ENCODE measurements at places on chromosomes 6 and 20.
A peak's percentile ranks its signal among the peaks of the same experiment; 100 is the strongest.

- DNase-seq = no peak
Measured at GRCh38 chr6:55659304-55659703, 80.3 kb upstream of the HMGCLL1 start.

DNA sequence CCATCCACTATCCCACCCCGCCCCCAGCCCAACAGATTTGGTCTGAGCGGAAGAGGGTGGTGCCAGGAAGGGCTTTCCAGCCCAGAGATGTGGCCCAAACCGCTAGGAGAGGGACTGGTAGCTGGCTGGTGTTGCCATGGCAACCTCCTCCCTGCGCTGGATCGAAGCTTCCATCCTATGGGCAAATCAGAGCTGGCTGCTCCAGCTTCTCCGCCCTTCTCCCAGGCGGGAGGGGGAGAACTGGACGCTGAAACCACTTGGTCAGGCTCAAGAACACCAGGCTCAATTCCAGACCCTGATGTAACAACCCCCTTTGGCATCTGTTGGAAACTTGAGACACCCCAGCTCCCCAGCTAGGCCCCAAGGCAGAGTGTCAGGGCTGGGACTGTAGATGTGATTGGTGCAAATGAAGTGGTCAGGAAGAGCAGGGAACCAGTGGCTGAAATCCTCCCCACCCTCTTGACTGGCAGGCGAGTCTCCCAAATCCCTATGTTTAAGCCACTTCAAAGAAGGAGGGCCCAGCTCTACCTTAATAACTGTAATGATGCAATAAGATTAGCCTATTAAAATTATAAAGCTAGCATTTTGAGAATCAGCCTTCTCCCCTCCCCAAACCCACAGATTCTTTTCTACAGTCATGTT is 4.2 kb downstream of the RIMS4 start:
- DNase-seq = no peak

DNA sequence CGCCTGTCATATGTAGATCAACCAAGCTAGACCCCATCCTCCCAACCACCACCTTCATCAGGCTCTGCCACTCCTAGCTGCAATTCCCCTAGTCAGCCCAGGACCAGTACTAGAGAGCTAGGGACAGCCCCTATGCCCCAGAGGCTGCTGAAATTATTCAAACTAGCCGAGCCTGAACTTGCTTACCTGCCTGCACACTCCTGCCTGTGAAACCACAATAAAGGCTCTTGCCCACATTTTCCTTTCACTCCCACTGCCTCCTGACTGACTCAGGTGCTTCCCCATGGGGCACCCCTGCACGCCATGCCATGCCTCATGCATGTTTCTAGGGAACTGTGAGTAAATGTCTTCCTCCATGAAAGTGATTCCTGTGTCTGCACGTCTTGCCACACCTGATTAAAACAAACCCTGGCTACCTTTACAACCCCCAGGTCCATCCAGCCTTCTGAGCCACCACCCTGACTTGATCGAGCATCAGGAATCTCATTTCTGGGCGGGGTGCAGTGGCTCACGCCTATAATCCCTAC is 66.5 kb upstream of the IER3 start:
- DNase-seq = peak; percentile 39

DNA sequence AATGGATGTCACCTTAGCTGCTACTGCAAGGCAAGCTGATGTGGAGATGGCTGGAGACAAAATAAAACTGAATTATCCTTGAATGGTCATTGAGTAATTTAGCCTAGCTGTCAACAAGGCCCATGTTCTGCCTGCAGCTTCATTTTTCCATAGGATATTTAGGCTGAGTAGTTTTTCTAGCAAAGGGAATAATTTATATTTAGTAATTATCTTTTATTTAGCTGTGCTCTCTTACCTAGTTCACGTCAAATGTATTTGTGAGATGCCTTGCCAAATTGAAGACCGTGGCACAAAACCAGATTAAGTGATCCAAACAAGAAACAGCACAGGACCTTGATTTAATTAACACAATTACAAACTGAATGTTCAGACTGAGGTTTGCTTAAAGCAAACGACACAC is 77.4 kb upstream of the CEP162 start:
- DNase-seq = no peak

- no peak for DNase-seq
Measured at GRCh38 chr20:46948081-46948480, 53.4 kb downstream of the EYA2 start.

- DNase-seq = no peak
Measured at GRCh38 chr6:167764215-167764614, 62.5 kb upstream of the AFDN start.

DNA sequence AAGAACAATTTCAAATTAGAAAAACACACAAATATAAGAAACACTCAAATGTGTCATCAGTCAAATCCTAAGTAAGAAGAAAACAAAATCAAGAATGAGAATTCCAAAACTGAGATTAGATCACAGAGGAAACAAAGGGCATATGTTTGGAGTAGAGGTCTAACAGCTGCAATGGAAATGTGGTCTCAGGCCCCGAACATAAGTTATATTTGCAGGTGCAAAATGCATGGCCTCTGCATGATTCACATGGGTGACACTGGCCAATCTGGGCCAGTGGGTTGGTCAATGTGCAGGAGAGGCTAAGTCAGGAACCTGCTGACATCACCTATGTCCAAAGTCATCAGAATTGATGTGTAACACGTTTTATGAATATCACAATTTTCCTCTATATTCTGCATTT is 108.5 kb upstream of the MAP7 start:
- DNase-seq = no peak

GRCh38 chr6:74611220-74611619 is 594.6 kb downstream of the COL12A1 start:
- no peak for DNase-seq

GRCh38 chr6:116445102-116445501 is 16.1 kb upstream of the CALHM6 start:
- DNase-seq = no peak

DNA sequence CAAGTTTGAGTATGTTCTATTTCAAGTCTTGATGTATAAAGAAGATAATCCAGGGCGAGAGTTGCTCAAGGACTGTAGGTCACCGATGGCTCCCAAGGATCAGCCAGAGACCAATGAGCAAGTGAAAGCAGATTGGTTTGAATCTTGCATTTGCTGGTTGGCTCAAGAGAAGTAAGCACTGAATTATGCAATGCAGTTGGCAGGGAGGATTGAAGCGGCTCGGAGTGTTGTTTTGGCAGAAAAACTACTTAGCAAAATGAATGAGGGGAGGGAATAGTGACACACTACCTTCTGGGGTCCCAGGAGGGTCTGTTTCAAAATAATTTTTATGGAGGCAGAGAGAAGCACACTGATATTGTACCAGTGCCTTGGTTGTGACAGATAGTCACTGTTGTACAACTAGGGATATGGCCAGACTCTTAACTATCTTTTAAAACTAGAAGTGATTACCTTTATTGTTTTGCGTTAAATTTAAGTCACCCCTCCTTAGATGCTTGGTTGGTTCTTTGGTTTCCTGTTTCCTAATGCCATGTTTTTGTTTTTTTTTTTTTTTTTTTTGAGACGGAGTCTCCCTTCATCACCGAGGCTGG is 15.7 kb downstream of the SASH1 start:
- no peak for DNase-seq

DNA sequence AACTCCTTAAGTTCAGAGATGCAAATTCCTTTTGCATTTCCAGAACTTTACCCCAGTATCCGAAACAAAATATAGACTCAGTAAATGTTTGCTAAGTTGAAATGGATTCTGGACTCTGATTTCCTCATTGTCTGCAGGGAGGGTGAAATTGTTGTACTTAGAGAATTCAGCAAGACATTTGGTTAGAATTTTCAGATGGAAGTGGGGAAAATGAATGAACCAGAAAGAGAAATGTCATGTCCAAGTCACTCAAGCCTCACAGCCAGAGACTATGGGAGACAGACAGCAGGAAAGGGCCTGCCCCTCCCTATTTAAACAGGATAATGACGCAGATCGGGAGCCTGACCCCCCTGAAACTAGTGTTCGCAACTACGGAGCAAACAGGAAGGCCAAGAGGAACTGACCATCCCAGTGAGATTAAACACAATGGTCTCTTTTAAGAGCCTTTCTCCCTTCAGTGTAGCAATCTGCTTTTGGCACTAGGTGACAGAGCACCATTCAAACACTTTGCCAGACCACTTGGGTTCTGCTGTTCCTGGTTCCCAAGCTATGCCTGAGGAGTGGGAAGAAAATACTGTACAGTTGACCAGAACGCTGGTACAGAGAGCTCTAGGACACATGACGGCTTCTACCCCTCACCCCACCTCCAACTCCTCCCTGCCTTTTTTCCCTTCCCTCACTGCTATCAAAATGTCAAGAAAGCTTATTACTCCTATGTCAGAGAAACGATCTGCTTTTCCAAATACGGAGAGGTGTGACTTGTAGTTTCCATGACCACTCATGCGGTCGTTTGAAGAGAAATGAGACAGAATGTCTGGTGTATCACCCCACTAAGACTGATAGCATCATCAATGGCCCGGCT is 13.7 kb downstream of the NEDD9 start:
- DNase-seq = no peak

GRCh38 chr6:139250296-139251044 is 41.3 kb downstream of the TXLNB start:
- DNase-seq = peak; percentile 74

- no peak for DNase-seq
Measured at GRCh38 chr6:118877806-118878205, 16.1 kb upstream of the ASF1A start.

GRCh38 chr20:61533231-61533631 is 281.2 kb downstream of the CDH4 start:
- DNase-seq = no peak

DNA sequence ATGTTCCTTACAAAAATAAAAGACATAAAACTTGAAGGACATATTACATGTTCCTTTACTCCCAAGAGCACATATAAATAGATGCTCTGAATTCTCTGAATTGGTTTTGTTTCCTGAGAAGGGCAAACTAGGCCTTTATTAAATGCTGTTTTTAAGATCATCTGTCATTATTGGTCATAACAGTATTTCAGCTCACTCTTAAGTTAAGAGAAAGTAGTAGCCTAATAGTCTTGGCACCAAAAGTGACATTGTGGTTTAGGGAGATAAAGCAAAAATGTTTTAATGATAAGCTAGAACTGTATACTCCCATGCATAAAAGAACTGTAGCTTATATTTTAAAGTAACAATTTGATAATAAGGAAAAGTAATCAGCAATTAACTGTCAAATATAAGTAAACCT is 361.1 kb upstream of the PTCHD4 start:
- DNase-seq = no peak

- no peak for DNase-seq
Measured at GRCh38 chr20:57048027-57048869, 218.2 kb downstream of the BMP7 start.

DNA sequence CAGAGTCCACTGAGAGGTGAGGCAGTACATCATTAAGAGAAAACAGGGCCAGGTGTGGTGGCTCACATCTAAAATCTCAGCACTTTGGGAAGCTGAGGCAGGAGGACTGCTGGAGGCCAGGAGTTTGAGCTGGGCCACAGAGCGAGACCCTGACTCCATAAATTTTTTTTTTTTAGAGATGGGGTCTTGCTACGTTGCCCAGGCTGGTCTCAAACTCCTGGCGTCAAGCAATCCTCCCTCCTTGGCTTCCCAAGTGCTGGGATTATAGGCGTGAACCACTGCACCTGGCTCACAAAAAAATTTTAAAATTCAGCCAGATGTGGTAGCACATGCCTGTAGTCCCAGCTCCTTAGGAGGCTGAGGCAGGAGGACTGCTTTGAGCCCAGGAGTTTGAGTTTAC is 17.3 kb downstream of the PPIL1 start:
- no peak for DNase-seq

- no peak for DNase-seq
Measured at GRCh38 chr6:107179004-107179403, 63.7 kb upstream of the BEND3 start.

DNA sequence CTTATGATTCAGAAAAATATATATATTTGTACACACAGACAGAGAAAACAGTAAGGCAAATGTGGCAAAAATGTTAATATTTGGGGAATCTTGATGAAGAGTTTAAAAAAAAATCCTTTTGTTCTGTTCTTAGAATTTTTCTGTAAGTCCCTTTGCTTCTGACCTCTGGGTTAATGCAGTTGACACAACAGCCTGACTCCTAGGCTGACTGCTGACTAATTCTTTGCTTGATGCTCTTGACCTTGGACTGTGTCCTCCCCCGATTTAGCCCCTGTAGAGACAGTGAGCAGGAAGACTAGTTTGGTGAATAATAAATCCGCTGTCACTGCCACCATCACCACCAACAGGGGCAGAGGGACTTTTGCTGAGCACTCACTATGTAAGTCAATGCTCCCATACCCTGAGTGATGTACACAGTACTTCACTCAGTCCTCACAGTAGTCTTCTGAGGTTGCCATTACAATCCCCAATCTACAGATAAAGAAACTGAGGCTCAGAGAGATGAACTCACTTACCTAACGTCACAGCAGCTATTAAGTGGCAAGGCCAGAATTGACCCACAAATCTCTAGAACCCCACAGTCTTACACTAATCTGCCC is 71.7 kb downstream of the SNX5 start:
- DNase-seq = no peak

DNA sequence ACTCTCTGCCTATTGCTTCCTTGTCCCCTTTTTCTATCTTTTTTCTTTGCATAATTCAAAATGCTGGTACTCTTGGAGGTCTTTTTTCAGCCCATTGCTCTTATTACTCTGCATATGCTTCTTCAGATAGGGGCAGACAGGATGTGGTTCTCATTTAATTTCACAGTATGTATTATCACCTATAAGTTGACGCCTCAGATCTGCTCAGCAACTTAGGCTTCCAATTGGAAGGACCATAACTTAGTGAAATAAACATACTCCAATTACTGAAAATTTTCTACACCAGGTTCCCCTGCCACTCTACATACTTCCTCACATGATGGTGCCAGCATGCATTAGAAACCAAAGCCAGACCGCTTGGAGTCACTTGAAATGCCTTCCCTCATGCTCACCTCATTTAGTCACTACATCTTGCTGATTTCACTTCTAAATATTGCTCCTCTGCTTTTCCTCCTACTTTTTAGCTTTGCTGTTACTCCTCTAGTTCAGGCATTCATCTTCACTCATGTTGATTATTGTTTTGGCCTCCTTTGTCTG is 34.5 kb upstream of the AHI1 start:
- DNase-seq = no peak

DNA sequence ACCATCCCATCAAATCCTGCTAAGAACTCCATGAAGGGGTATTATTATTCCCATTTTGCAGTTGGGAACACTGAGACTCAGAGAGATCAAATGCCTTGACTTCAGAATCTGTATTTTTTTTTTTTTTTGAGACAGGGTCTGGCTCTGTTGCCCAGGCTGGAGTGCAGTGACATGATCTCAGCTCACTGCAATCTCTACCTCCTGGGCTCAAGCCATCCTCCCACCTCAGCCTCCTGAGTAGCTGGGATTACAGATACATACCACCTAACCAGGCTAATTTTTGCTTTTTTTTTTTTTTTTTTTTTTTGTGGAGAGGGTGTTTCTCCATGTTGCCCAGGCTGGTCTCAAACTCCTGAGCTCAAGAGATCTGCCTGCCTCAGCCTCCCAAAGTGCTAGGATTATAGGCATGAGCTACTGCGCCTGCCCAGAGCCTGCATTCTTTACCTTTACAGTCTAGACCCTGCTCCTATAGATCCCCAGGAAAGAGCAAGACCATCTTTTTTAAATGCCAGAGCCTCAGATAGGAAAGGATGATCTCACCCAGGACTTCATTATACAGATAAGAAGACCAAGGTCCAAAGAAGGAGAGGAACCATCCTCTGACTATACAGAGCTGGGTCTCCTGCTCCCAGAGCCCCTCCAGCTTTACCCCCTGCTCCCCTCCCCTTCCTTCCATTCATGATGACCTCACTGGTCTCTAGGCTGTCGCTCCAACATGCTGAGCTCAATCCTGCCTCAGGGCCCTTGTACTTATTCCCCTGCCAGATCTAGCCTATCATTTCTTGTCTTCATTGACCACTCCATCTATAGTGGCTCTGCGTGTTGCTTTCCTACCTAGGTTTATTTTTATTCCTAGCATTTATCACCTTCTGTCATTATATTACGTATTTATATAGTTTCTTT is 138.6 kb downstream of the CEBPB start:
- DNase-seq = no peak
